ENCODE measurements at places on chromosomes 12 and 14.
A peak's percentile ranks its signal among the peaks of the same experiment; 100 is the strongest.

DNA sequence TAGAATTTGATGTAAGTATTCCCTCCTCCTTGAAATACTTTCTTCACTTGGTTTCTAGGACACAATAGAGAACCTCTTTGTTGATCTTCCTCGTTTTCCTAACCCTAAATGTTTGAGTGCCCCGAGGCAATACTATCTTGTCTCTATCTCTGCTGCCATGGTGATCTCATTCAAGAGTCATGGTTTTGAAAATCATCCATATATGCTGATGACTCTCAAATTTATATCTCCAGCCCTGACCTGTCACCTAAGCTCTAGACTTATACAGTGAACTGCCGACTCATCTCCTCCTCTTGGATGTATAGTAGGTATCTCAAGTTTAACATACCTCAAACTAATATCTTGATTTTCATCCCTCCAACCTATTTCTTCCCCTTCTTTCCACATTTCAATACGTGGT, 71.4 kb downstream of the RIC8B start:
- no peak for DNase-seq

GRCh38 chr14:69263364-69263763, 3.4 kb downstream of the GALNT16 start:
- DNase-seq: peak; percentile 94

DNA sequence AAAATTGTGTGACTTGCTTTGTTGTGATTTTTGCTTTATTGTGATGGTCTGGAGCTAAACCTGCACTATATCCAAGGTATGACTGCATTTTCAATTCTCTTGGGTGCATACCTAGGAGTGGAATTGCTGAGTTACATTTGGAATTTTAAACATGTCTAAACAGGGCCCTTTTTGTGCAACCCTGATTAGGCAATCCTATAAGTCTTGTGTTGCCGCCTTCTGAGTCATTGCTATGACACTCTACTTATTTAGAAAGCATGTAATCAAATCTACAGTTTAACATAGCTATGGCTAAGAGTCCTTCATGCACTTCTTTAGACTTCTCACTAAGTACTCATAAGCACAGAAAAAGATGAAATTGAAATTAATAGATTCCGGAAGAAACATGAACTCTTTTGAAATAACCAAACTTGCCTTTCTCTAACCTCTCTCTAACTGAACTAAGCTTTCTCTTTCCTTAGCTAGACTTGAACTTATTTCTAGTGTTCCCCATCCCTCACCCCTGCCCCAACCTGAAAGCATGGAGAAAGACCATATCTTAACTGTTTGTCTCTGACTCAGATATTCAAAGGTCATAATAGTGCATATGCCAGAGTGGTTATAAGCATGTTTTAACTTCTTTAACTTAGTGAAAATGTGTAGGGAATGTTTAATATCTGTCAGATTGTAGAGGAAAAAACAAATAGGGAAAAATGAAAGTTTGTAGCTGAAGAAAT, 203.0 kb downstream of the SNAPC1 start:
- DNase-seq: peak; percentile 90

GRCh38 chr12:30519535-30519934, 176.1 kb downstream of the IPO8 start:
- DNase-seq: no peak

DNA sequence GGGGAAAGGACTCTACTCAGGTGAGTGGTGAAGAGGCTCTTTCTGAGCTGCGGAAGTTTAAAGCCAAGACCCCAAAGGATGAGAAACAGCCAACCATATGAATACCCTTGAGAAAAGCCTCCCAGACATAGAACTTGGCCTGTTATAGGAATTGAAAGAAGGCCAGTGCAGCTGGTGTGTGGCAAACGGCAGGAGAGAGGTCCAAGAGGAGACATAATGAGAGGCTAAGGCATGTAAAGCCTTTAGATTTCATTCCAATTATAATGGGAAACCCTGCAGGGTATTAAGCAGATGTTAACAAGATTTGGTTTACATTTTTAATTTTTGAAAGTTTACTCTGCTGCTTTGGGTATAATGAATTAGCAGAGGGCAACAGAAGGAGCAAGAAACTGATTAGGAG, 552.1 kb upstream of the FBXO33 start:
- no peak for DNase-seq

GRCh38 chr12:61536117-61536516, 724.1 kb upstream of the USP15 start:
- no peak for DNase-seq

DNA sequence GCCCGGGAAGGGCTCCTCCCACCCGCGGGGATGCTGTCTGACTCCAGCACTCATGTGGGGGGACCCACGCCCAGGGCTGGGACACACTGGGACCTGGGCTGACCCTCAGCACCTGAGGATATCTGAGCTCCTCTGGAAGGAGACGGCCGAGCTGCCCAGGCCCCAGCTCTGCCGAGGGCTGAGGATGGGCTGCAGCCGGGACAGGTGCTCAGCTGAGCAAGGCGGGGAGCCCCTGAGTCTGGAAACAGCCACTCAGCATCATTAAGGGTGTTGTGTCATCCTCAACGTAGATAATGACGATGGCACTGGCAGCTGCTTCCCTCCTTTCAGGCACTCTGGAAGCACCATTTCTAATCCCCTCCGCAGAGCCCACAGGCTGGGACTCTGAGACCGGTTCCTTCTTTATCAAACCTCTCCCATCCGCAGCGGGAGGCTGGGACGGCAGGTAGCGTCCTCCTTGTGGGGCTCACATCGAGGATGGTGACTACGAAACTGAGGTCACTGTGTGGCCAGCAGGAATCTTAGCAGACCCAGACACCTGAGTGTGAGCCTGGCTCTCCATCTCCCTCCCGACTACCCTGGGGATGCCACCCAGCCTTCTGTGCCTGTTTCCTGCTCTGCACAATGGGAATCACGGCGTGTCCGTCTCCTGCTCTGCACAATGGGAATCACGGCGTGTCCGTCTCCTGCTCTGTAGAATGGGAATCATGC, 26.7 kb upstream of the SFSWAP start:
- no peak for DNase-seq

GRCh38 chr12:123261196-123261595, 10.5 kb downstream of the CDK2AP1 start:
- DNase-seq: no peak

- DNase-seq: no peak
Observed at GRCh38 chr12:112319395-112319794, 62.8 kb downstream of the HECTD4 start.

DNA sequence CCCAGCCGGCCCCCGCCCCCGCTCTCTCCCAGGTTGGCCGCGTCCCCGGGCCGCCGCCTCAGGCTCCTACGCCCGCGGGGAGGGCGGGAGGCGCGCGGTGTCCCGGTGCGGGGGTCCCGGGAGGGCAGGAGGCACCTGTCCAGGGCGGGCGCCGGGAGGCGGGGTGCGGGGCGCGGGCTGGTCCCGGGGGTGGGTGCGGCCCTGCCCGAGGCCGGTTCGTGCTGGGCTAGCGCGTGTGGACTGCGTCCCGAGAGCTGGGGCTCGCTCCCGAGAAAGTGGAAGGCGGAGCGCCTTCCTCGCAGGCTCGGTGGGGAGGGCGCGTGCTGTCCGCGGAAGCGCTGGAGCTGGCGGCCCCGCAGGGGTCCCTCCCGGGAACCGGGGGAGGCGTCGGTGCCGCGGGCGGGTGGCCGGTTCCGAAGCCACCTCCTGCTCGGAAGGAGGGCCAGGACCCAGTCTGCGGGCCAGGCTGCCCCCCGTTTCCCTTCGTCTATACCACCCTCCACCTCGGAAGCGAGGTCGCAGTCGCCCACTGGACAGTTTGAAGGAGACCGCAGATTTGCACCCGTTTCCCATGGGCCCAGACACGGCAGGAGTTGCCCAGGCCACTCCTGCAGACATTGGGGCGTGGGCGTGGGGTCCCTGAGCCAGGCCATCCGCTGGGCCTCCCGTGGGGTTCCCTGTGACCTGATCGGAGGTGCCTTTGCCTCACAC, 636 bp downstream of the ZFYVE21 start:
- DNase-seq: no peak

DNA sequence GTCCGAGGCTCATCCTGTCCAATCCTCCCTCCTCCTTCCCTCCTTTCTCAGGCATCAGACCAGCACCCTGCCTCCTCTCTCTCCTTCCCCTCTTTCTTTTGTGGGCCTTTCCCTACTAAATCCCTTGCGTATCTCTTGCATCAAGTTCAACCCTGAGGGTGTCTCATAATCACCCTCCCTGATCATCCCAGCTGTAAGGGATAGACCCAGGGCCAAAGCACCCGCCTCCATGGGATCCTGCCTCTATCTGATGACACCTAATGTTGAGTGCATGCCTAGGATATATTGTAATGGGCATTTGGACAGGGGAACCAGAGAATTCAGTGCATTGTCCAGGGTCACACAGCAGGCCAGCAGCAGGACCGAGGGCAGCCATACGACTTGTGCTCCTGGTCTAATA, 84.9 kb downstream of the PHETA1 start:
- no peak for DNase-seq

DNA sequence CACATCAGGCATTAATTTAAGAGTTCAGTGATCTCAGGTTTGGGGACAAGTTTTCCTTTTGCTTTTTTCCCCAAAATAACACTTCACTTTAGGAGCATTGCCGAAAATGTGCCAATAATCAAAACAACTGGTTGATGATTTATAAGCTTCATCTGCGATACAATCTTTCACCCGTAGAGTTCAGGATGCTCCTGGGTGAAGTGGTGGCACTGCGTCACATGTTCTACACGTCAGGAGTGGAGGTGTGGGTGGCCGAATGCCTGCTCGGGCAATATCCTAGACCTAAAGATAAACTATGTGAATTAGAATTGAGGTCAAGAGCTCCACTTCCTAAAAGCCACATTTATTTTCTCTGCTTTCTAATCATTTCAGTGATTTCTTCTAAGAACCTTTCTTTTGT, 70.9 kb upstream of the DICER1 start:
- no peak for DNase-seq

DNA sequence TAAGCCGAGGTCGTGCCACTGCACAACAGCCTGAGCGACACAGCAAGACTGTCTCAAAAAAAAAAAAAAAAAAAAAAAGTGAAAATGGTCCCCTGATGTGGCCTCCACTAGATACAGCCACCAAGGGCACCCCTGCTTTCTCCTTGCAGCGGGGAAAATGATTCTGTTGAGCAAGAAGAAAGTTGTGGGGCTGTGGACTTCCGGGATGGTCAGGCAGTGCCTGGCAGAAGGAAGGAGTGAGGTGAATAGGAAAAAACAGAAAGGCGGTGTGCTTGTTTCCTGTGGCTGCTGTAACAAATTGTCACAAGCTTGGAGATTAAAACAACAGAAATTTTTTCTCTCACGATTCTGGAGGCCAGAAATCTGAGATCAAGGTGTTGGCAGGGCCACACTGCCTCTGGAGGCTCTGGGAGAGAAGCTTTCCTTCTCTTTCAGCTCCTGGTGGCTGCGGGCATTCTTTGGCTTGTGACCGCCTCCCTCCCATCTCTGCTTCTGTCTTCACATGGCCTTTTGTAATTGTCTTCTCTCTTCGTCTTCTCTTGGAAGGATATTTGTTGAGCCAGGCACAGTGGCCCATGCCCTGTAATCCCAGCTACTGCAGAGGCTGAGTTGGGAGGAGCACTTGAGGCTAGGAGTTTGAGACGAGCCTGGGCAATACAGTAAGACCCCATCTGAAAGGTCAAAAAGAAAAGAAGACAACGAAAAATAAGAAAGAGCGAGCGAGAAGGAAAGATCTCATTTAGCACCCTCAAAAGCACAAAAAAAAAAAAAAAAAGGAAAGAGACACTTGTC, 116.6 kb upstream of the MED13L start:
- DNase-seq: no peak

DNA sequence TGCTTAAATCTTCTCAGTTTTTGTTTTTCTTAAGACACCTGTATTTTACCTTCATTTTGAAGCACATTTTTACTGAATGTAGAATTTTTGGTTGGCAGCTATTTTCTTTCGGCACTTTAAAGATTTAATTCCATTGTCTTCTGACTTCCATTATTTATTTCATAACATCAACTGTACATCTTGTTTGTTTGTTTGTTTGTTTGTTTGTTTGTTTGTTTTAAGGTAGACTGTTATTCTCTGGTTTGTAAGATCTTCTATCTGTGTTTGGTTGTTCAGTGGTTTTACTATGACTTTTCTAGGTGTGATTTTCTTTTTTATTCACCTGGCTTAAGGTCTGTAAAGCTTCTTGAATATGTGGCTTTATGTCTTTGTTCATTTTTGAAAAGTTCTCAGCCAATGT, 61.9 kb downstream of the IFT81 start:
- no peak for DNase-seq

All from cardiac fibroblast (primary cell).